HFFc6 (cell line): ENCODE measurements at places on chromosomes 16 and 17. TPM values are rescaled to one million over a fixed set of nuclear protein-coding genes. Genes with fewer than 3 reads are reported as not detected.

CAMTA2 gene
- total RNA-seq, result 50.1 and 54.9 TPM in 2 replicates

NPIPA3 gene
- 2.0 to 3.2 TPM in 2 of 3 replicates, not detected in the other for total RNA-seq

C17orf100 gene
- total RNA-seq, result 1.1 to 1.7 TPM (median 1.2 TPM) in 3 replicates

SLC12A3 gene
- not detected in 3 replicates for total RNA-seq

GRCh38 chr16:28292731-28293600 lies 641 bp downstream of the SBK1 start:
- DNase-seq, result no peak
- no peak overlapping the region for H3K27ac ChIP-seq
- no peaks in the 10 kb centered on the region for H3K36me3 ChIP-seq
- H3K4me1 ChIP-seq, result peaks cover 5% of the 10 kb centered on the region; the same call in 1 of the 2 replicates
- peaks cover 58% of the 10 kb centered on the region for H3K27me3 ChIP-seq
- H3K4me3 ChIP-seq, result peak overlapping the region; percentile 69

- no peak overlapping the region for H3K27ac ChIP-seq
- no peak for DNase-seq
- H3K4me3 ChIP-seq, result no peak overlapping the region
- no peaks in the 10 kb centered on the region for H3K4me1 ChIP-seq
- no peaks in the 10 kb centered on the region for H3K36me3 ChIP-seq
These were observed 320.8 kb downstream of the HAPSTR1 start for GRCh38 chr16:9412031-9412914.
